Suppressor macrophage treated with lipopolysaccharide for 1 hour (primary cell): ENCODE measurements at places on chromosomes 1 and 21.
A peak's percentile ranks its signal among the peaks of the same experiment; 100 is the strongest.

GRCh38 chr1:245008761-245009160 lies 144.4 kb upstream of the HNRNPU start:
- DNase-seq, result no peak

- peak; percentile 74 for DNase-seq
Observed at GRCh38 chr1:6392809-6393399, 663 bp downstream of the ACOT7 start.

- no peak for DNase-seq
Observed at GRCh38 chr1:10232163-10232562, 21.8 kb downstream of the KIF1B start.

GRCh38 chr1:85580872-85581801 lies 576 bp downstream of the CCN1 start:
- peak; percentile 43 for DNase-seq

- no peak for DNase-seq
Observed at GRCh38 chr1:5161372-5161771, 507.0 kb downstream of the AJAP1 start.
